ENCODE measurements at places on chromosomes 1 and 21.

GRCh38 chr1:158112994-158113758 is 67.5 kb upstream of the CD1D start:
- peak; percentile 45 for DNase-seq

GRCh38 chr1:218620956-218621355 is 275.8 kb downstream of the TGFB2 start:
- no peak for DNase-seq

GRCh38 chr1:114034567-114035303 is 55.5 kb downstream of the OLFML3 start:
- no peak for DNase-seq

GRCh38 chr1:199698222-199698621 is 329.3 kb upstream of the NR5A2 start:
- DNase-seq: no peak

DNA sequence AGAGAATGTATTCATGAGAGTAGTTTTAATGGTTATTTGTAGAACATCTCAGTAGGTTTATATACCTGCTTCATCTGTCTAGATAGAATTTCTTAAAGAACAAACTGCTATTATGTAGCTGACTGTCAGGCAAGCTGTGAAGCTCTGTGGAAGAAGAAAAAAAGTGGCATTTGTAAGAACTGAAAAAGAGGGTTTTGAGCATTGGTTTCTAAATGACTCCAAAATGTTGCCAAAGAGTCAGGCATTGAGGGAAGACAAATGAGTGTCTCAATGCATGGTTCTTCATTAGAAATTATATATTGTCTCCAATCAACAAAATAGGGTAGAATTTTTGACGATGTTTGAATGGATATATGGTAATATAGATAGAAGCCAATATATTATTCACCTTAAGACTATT is 1276.1 kb downstream of the KCNT2 start:
- no peak for DNase-seq

DNA sequence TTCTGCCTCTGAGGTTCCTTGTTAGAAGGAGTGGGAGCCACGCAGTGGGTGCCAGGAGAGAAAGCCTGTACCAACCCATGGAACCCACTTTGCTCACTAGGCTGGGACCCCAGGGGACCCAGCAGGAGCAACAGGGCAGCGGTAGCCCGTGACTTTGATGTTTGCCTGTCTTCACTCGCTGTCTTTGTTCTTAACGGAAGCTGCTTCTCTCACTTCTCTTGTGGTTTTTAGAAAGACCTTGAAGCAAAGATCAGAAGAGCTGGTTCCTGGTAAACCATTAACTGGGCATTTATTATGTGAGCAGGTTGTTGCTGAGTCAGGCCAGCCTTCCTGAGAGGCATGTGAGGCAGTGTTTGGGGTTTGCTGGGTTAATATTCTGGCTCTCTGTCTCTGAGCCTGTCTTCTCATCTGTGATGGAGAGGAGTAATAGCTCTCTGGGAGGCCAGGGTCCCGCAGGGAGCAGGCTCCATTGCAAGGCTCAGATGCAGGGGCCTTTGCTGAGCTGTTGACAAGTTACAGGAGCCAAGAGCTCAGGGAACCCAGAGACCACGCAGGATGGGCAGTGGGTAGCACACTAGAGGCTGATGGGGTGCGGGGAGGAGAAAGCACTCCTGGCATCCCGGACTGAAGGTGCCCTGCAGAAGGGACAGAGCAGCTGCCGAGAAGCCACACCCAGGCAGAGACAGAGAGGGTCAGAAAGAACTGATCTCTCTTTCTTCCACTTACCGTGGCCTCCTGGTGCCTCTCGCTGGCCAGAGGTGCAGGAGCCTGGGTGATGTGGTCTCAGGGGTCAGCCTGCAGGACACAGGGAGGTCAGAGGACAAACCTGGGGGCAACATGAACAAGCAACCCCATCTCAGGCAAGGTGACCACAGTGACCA is 367.5 kb upstream of the C1orf174 start:
- DNase-seq: no peak

- DNase-seq: no peak
Observed at GRCh38 chr1:224051086-224051406, 62.9 kb upstream of the FBXO28 start.

DNA sequence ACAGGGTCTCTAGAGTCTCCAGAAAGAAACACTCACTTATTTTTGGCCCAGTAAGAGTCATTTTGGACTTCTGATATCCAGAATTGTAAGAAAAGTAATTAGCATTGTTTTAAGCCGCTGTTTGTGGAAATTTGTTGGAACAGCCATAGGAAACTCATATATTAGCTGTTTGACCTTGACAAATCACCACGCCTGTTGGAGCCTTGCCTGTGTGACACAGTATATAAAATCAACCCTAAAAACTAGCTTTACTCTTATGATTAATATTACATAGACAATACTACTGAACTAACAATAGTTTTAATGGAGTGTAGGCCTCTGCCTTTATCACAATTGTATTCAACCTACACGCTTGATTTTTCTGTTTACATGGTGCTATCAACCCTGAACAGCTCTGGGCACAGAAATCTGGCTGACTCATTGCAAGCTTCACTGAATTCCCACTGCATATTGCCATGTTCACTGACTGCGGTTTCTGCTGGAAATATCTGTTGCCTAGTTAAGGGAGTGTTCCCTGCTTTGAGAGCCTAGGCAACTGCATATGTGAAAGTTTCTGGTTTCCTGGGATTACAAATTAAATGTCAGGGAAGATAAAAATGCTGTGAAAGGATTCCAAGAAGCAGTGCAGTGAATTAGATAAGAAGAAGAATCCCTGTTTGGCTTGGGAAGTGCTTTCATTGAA is 419.5 kb upstream of the DEPDC1 start:
- DNase-seq: peak; percentile 85

DNA sequence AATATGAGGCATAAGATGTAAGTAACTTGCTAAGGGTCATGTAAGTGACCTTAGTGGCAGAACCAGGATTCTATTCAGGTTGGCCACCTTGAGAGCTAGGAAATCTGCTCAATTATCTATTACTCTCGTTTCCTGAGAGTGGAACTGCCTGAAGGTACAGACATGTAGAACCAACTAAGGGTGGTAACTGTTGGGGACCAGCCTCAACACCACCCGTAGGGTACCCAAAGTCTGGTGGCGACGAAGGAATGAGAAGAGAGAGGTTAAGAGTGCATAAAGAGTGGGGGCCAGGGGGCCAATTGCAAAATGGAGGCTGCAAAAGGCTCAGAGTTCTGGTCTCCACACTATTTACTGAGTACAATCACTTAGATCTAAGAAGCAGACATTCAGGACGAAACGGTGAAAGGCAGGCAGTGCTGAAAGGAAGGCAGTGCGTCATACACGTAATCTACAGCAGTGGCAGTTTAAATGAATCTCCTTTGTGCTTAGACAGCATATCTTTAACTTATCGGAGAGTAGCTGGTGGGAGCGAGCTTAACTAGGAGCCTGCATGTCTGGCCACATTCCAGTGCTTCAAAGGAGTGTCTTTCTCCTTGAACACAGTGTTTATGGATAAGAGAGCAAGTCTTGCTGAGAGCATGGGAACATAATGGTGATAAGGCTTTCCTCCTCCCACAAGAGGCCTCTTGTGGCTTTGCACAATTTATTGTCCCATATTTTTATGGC is 25.0 kb downstream of the SRSF4 start:
- peak; percentile 52 for DNase-seq

DNA sequence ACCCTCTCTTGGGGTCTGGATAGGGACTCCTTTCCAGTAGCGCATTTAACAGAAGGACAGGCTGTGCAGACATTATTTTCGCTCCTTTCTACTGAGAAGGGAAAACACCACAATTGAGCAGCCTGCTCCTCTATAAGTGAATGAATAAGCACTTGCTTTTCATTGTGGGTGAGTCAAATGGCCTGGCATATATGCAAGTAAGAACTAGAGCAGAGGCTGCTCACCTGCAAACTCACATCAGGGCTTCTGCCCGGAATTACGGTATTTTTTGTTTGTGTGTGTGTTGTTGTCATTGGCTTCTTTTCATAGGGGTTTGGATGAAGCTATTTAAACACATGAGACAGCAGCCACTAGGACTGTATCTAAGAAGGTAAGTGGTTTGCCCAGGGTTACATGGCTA is 200.1 kb upstream of the CAMK1G start:
- peak; percentile 46 for DNase-seq

DNA sequence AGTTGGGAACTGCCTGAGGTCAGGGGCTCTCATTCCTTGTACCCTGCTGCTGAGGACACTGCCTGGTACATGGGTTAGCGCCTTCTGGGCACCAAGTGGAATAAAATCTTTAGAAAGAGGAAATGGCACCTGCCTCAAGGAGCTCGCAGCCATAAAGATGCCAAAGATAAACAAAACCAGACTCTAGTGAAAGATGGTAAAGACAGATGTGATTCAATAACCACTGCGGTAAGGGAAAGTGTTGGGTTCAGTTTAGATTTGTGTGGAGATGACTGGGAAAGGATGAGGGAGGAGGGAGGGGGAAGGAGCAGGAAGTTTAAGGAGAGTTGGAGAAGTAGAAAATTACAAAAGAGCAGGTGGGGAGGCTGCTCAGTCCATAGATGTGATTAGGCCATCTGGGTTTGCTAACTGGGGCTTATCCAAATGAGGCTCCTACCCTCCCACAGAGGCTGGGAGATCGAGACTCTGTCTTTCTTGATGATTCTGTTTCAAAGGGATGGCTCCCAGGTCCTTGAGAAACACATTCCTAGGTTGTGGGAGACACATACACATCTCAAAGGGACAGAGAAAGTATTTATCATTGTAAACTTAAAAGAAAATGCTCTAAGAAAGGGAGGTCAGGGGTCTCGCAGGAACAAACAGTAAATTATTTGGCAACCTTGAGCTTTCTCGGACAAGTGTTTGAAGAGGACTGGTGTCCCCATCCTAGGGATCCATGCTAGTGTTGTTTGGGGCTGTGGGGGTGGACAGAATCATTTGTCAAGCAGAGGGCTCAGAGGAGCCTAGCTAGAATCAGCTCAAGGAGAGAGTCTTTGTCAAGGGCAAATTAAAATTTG is 65.7 kb upstream of the MORC3 start:
- no peak for DNase-seq

- peak; percentile 20 for DNase-seq
Observed at GRCh38 chr1:29519108-29519787, 282.9 kb downstream of the PTPRU start.

DNA sequence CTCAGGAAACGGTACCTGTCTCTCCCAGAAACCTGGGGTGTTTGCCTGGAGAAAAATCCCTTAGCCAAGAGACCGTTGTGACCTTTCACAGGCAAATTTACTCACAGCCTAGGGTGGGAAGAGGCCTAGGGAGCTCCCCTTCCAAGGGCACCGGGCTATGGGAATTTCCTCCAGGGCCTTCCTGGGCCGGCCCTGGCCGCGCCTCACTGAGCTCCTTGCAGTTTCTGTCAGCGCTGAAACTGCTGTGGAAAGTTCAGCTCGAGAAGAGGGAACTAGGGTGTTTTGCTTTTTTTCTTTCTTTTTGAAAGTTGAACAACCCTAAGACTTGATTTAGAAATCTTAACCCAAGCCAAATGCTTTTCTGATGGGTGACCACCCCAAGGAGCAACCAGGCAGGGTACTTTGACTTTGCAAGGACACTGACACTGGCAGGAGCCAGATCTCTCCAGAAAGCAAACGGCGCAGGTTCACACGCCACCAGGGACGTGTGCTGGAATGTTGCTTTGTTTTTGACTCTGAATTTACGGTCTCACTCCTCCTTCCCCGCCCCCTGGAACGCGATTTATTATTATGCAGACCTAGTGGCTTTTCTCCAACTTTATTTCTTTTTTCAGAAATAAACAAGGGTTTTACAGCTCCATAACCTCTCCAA is 229.6 kb upstream of the JUN start:
- peak; percentile 78 for DNase-seq

GRCh38 chr1:32353431-32353830 is 8.9 kb downstream of the FAM229A start:
- DNase-seq: no peak

DNA sequence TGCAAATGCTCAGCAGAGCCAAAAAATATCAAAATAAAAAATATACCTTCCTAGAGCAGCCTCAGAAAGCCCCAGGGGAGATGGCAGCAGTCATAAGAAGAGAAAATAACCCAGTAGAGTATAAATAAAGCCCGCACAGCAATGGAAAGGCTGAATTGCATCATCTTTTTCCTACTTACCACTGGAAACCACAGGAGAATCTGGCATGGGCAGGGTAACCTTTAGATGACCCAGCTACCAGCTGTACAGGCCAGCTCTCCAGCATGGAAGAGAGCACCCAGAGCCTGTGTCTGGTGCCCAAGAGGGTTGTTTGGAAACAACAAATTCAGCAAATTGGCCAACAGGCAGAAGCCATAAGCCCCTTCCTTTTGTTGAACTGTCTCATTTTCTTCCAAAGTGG is 253.1 kb downstream of the OMA1 start:
- DNase-seq: no peak

DNA sequence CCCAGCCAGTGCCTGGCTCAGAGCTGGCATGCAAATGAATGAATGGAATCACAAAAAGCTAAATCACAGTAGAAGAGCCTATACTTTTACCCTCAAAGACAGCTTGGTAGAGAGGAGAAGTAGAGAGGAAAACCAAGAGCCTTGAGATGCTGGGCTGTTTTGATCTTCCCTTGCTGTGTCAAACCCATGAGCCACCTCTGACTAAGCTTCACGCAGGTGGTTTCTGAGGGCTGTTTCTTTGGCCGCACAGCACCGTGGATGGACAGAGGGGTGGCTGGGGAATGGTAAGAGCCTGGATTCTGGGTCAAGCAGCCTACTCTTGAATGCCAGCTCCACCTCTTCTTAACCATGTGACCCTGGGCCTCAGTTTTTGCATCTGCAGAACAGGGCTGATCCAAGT is 18.6 kb downstream of the ABCG1 start:
- no peak for DNase-seq

GRCh38 chr1:212504171-212504803 is 71.6 kb downstream of the NENF start:
- DNase-seq: no peak

DNA sequence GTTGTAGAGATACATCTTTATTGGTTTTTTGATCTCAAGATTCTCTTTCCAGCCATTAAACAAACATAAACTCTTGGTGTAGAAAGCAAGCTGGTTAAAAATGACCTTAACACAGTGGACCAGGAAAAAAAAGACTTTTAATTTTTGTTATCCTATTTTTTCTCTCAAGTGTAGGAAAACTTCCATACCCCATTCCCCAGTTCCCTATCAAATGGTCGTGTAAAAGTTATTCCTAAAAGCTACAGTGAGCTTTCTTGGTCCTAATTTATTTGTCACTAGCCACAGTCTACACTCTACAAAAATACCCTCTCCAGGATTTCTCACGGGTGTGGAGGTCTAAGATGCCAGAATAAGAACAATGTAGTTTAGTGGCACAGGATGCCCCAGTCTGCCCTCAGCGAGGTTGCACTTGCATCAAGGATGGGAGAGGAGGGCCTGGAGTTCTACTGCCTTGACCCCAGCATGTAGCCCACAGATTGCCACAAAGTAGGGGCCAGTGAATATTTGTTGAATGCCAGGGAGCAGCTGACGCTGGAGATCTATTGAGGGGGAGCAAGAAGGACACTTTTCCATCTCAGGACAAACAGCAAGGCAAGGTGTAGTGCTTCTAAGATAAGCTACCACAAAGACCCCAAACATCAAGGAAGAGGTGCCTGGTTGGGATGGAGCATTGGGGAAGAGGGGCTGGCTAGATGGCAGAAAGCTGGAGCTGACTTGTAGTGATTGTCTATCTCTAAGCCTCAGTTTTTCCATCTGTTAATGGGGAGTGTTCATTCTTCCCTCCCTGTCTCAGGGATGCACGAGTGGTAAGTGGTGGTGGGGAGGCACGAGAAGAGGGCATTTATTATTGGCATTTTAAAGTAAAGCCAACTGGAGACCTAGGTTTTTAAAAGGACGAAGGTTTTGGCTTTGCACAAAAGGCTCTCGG is 1.8 kb downstream of the MYCL start:
- DNase-seq: no peak
